ENCODE measurements at places on chromosomes 1 and 21.

GRCh38 chr1:234987415-234988154 lies 141.1 kb downstream of the TOMM20 start:
- no peak for DNase-seq

- DNase-seq, result no peak
These were observed 149.2 kb downstream of the CACNA1E start for GRCh38 chr1:181632492-181632891.

DNA sequence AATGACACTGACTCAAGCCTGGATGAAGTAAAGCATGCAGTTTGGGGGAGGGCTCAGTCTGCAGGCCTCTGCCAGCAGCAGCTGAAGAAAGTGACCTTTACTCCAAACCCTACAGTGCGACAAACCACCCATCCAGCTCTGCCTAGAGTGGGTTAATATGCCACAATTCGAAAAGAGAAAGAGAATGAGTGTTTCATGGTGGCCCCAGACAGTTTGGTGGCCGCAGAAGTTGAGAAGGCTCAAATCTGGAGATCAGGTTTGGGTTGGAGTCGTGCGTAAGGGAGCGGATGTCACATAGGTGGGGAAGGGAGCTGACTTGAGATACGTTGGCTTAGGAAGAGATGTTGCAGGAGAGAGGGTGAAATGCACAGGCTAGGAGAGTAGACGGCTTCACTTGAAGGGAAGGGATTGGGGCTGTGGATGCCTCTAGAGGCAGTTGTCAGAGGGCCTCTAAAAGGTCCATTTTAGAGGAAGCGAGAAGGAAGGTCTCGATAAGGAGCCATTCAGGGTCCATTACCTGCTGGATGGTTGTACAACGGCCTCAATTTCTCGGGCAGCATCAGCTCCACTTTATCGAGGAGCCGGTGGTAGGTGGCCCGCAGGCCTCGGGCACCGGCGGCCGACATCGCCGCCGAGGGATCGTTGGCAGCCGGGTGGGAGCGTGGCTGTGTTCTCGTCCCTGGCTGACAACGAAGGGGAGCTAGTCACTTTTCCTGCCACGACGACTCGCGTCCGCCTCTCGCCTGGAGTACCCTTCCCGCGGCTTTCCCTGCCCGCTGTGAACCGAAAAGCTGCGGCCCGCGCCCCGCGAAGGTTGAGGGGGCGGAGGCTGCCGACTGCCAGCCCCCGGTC lies 1.0 kb upstream of the DCAF6 start:
- no peak for DNase-seq

DNA sequence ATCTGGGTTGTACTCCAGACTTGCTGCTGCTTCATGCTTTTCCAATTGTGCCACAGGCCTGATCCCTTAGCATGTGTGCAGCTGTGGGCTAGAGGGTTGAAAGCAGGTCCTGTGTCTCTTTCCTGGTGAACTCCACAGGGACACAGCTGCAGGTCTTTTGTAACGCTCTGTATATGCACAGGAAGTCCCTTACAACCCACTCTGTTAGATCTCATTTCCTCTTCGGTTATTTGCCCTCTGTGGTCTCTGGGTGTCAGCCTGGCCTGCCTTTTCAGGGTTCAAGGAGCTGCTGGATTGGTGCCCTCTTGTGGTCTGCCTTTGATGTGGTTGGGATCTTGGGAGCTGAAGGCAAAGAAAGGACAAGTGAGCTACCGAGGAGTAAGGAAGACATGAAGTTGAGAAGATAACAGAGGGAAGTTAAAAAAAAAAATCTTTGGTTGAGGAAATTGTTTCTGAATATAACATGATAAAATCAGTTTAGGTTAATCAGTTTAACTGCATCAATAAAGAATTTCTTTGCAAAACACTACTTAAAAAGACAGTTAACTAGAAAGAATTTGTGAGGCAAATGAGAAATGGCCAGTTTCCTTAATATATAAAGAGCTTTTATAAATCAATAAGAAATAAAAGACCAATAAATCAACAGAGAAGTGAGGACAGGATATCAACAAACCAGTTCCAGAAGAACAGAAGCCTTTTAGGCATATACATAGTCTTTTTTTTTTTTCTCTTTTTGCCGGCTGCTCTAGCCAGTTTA lies 44.1 kb downstream of the UCK2 start:
- peak; percentile 7 for DNase-seq

- no peak for DNase-seq
These were observed 226.4 kb downstream of the DSCAM start for GRCh38 chr21:40620386-40621145.

DNA sequence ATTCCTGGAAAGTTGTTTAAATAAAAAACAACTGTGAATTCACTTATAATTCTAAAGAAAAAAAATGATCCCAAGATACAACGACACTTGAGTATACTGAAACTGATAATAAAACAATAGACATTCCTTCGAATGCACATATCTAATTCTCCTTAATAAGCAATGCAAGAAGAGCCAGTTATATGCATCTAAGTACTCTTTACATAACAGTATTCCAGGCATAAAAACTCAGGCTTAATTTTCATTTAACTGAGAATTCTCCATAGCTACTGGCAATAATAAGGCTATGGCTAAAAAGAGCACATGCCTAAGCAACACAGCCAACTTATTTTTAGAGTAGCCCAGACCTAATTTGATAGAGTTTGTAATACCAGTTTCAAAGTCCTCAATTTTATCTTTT lies 31.2 kb downstream of the SASS6 start:
- no peak for DNase-seq

DNA sequence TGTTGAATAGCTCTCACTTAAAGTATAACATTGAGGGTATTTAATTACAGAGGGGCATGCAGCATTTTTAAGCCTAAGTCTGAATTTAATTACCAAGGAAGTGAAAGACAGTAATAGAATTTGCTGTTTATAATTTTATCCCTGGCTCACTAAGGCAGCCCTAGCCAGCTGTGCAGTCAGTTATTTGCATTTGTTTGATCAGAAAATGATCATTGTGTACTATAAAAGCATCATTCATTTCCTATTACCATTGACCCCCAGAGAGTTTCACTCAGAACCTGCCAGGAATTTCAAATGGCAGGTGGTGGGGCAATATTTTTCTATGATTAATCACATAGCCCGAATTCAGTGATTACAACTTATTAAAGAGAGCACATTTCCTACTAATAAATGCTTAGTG lies 277.1 kb upstream of the KAZN start:
- no peak for DNase-seq

DNA sequence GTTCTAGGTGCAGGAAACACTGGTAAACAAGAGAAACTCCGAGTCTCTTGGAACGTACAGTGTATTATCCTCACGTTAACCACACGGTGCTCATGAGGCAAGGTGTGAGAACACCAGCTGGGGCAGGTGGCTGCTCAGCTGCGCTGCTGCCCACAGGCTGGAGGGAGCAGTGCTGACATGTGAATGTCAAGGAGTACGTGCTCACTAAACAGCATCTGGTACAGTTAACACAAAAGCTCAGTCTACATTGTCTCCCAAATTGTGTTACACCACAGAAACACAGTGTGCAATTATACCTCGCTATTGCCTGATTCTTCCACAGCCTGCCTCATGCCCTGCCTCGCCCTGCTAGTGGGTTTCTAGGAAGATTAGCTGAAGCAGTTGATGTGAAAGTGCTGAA lies 138.4 kb downstream of the GLIS1 start:
- DNase-seq, result no peak

- no peak for DNase-seq
These were observed 62.9 kb upstream of the EDN2 start for GRCh38 chr1:41547336-41547735.

Data from activated naive CD4-positive, alpha-beta T cell (primary cell).